ENCODE measurements at places on chromosomes 13 and 19.

DNA sequence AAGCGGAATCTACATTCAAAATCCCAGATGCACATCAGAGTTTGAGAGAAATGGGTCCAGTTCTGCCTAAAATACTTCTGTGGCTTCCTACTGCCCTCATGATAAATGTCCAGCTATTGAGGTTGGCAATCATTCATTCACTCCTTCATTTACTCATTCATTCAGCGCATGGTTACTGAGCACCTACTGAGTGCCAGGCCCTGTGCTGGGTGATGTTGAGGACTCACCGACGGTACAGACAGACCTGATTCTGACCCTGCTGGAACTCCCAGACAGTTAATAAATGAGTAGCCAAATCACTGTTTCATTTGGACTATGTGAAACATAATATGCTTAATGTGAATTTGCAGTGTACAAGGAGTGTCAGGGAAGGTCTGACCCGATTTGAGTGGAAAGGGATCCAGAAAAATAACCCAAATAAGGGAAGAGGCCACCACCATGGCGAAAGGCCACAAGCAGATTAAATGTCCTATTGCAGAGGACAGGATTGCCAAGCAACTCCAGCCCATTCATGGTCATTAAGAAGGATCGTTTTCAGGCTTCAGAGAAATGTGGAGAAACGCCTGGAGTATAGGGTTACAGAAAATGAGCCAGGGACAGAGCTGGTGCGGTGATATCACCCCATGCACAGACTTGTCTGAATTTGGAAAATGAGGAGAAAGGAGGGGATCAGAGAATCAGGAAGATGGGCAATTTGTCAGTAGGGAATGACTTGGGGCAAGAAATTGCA, 20.5 kb downstream of the DYRK1B start:
- no peak for DNase-seq

DNA sequence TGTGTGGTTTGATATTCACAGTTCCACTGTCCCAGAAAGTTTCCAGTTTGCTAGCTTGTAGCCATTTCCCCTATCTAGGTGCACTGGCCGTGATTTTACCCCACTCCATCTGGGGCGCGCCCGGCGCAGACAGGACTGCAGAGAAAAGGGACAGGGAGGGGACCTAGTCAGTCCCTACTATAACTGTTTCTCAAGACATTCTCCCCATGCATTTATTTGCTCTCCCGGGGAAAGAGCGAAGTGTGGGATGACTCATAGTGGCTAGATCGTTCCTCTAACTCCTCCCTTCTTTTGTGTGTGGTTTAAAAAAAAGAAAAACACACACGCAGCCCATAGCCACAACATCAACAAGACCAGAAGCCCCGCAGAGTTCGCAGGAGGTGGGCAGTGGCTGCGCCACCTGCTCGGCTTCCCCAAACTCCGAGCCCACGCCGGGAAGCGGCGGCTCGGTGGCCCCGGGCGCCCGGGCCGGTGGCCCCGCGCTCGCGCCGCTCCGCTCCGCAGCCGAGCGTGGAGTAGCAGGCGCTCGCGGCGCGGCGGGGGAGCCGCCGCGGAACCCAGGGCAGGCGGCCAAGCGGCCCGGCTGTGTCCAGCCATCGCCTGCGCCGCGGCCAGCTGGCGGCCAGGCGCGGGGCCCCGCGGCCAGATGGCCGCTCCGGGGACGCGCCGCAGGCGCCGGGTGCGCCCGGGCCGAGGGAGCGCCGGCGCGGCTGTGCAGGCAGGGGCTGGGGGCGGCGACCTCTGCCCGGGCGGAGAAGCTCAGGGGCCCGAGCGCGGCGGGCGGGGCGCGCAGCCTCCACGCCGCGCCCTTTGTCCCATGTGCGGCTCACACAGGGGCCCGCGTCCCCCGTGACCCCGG, 653 bp downstream of the TMTC4 start:
- peak; percentile 49 for DNase-seq

- no peak for DNase-seq
Measured at GRCh38 chr19:36160821-36161596, 8.8 kb upstream of the COX7A1 start.

- peak; percentile 36 for DNase-seq
Measured at GRCh38 chr13:39037410-39037879, 444 bp downstream of the PROSER1 start.

GRCh38 chr13:89749888-89750287, 1597.6 kb upstream of the MIR17HG start:
- no peak for DNase-seq

Measured in NCI-H748 treated with DMSO at 0.1 percent for 48 hours (cell line).